ENCODE measurements at places on chromosomes 2 and 18.

GRCh38 chr18:55229682-55230081 lies 270.4 kb upstream of the CCDC68 start:
- no peak for DNase-seq

- DNase-seq, result no peak
Observed at GRCh38 chr2:219907011-219907365, 279.6 kb downstream of the SLC4A3 start.

GRCh38 chr2:47658646-47659320 lies 124.2 kb upstream of the MSH6 start:
- DNase-seq, result no peak

GRCh38 chr2:42708179-42708578 lies 55.8 kb downstream of the OXER1 start:
- no peak for DNase-seq

DNA sequence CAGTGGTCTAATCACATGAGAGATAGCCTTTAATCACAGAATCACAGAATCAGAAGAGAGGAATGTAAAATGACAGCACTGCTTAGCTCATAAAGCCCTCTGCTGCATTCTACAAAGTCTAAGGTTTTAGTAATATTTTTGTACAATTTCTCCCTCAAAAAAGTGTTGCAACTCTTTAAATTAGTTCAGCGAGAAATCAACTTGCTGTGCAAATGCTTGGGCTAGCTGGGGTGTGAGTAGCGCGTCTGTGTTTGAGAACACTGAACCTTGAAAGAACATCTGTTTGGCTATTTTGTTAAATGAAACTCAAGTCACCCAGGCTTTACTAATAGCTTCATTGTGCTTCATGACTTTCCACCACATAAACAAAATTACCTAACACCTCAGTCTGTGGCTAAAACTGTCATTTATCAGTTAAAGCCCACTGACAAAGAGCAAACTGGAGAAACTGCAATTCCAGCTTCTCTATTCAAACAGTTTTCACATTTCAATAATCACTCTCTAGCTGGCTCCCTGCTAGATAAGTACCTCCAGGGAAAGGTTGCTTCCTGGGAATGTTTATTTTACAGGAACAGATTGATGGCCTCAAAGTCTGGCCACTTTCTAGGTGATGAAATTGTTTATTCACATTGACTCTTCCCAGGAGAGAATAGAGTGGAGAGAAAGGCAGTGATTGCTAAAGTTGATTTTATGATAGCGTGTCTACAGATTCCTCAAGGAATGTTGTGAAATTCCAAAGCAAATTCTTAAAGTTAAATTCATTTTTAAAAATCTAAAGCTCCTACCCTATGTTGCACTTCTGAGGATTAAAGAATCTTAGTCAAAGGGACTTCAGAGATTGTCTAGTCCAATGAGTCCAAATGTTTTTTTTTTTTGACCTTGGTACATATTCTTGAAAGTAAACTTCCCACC lies 36.0 kb upstream of the STAT1 start:
- no peak for DNase-seq

DNA sequence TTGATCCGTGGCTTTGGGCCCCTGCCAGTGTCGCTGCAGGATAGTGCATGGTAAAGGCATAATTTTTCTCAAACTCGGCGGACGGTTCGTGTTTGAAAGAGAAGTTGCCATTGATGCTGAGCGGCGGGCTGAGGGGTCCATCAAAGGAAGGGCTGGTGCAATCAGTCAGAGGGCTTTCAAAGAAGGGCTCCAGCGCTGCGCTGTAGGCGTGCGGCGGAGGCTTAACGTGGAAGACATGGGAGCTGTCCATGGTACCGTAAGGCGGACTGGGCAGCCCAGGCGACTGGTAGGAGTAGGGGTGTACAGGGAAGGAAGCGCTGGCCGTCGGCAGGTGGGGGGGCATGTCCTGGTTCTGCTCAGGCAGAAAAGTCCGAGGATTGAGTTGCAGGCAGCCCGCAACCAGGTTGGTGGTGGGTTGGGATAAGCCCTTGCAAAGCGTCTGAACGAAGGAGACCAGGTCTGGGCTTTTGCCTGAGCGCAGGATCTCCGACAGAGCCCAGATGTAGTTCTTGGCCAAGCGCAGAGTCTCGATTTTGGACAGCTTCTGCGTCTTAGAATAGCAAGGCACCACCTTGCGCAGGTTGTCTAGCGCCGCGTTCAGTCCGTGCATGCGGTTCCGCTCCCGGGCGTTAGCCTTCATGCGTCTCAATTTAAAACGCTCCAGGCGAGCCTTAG lies 2.3 kb downstream of the NEUROD1 start:
- DNase-seq, result no peak

DNA sequence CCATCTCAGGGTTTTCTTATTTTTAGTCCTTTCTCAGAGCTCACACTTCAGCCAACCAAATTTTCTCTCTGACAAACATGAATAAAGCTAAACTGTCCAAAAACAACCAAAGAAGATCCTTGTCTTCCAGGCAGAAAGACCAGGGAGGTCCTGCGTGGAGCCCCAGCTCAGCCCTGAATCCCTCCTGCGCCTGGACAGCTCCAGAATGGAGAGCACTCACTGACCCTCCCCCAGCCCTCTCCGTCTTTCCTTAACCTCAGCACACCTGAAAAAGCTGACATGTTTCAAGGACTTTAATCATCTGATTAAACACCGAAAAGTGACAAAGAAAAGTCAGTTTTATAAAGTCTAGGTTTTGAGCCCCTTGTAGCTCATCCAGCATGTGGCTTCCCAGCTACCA lies 22.9 kb upstream of the GNAL start:
- no peak for DNase-seq

- DNase-seq, result no peak
Observed at GRCh38 chr2:625415-626333, 51.5 kb downstream of the TMEM18 start.

DNA sequence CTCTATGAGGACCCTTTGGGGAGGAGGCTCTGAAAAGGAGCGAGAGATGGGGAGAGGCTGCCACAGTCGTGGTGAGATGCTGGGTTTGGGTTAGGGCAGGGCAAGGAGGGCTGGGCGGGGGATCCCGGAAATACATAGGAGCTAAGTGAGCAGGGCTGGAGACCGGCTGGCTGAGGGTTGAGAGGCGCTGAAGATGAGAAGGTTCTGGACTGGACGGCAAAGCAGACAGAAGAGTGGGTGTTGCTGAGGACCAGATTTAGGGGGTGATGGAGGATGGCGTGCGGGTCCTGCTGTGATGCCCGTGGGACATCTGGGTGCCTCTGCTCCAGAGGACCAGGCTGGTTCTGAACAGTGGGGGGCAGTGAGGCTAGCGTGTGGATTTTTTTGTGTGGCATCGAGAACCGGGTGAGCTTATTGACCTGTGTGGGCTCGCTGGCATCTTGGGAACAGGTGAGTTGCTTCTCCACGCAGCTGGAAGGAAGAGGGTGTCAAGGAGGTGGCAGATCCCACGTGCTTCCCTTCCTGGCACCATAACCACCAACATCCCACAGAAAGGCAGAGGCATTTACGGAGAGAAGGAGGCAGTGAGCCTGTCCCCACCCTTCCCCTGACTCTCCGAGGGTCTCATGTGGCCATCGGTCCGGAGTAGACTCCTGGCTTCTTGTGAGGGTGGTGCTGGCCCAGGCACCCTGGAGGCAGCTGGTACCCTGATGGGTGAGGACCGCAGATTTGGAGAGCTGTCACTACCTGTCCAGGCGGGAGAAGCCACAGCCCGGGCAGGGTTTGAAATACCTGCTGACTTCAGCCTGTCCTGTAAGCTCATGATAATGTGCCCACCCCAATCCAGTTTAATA lies 70.3 kb downstream of the ASB1 start:
- no peak for DNase-seq

DNA sequence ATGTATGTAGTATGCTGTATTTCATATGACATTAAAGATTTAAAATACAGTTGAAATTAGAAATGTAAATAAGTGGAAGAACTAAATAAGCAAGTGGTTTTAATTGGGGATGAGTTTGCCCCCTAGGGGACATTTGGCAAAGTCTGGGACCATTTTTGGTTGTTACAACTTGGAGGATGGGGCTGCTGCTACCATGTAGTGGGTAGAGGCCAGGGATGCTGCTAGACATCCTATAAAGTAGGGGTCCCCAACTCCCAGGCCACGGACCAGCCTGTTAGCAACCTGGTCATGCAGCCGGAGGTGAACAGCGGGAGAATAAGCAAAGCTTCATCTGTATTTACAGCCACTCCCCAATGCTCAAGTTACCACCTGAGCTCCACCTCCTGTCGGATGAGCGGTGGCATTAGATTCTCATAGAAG lies 27.9 kb upstream of the ASNSD1 start:
- DNase-seq, result no peak

GRCh38 chr18:24443870-24444269 lies 16.6 kb upstream of the HRH4 start:
- no peak for DNase-seq

DNA sequence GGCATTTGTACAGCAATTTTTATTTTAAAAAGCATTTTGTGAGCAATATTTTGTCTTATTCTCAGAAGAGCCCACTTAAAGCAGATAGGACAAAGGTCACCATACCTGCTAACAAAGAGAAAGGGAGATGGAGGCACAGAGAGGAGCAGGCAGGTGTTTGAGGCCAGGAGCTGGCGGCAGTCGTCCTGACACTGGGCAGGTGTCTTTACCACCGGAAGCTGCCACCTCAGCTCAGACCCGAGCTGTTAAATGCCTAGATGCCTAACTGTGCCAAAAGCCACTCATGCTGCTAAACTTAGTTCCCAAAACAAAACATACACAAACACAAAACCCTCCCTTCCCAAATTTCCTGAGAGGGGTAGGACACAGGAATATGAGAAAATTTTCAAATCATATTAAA lies 120.9 kb downstream of the CNTNAP5 start:
- DNase-seq, result peak; percentile 24

DNA sequence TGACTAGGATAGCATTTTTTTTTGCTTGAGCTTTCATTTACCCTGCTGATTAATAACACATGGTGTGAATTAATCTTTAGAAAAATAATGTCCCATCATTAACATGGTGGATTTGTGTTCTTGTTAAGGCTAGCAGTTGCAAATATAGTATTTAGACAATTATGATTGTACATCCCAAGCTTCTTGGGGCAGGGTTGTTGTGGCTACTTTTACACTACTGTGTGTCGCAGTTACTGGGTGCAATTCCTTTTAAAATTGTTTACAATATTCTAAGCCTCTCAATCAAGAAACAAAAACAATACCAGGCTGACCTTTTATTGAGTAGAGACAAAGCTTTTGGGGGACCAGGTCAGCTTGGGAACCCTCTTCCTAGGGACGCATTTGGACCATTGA lies 2.5 kb downstream of the FMNL2 start:
- no peak for DNase-seq

DNA sequence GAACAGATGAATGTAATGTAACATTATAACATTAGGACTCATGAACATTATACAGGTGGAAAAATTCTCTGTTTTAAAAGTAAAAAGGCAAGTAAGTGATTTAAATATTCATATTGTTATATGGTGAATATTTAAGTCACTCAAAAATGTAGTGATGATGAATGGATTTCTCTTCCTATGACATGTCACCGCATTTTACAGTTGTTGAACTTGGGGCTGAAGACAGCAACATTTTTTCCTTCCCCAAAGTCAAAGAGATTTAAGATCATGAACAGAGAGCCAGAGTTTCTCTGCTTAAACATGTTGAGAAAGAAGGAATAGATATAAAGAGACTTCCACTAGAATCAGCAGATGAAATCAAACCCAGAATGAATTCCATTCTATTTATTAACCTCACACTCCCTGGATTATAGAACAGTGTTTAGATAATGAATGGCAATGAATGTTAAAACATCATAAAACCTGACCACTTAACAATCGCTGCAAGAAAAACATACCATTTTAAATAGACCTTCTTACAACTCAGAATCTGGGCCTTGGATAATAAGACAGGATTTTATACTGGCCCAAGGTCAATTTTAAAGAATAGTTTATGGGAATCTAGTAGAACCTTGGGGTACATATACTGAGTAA lies 163.6 kb upstream of the SIX2 start:
- DNase-seq, result no peak

DNA sequence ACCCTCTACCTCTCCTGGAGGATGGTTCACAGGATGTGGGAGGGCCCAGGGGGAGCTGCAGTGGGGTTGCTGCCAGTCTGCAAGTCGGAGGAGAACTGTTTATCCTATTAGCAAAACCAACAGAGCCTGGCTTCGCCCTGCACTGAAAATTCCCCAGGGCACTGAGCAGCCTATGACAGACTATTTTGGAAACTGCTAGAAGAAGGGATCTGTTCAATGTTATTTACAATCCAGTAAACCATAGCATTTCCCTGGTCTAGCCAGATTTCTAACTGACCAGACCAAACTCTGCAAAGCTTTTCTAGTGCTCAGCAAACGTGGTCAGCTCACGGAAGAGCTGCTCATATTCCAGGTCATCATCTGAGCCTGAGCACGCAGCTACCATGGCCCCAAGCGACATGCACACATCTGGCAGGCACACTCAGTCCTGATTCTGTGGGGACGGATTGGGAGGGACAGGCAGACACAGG lies 64.8 kb upstream of the PID1 start:
- no peak for DNase-seq

DNA sequence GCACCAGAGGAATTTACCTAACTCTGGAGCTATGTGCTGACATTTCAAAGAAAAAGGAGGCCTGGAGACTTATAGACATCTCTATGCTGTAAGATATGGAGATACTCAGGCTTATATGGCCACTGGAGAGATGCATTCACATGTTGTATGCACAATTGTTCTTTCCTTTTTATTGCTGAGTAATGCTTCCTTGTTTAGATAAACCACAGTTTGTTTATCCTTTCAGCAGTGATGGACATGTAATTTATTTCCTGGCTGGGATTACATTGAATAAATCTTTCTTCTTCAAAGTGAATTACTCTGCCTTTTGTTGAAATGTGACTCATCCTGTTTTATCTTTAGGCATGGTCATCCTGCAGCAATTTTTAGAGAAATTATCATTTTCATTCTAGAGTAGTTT lies 716.7 kb upstream of the GCFC2 start:
- no peak for DNase-seq

GRCh38 chr2:138723196-138723987 lies 56.8 kb downstream of the NXPH2 start:
- no peak for DNase-seq

DNA sequence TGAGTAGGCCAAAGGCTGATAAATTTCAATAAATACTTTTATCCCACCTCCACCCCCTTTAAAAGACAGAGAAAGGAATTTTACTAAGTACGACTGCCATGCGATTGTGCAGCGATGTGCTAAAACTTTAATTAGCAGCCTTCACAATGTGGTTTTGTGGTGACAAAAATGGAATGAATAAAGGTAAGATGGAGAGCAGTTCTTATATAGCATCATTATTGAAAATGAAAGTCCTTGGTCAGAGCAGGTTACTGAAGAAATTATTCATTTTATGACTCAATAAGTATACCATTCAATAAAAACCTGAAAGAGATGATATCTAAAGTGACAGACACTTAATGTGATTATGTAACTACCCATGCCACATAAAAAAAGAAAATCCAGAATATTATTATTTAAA lies 33.2 kb upstream of the MTIF2 start:
- no peak for DNase-seq

GRCh38 chr2:57156231-57156924 lies 890.2 kb upstream of the VRK2 start:
- no peak for DNase-seq

GRCh38 chr2:120716641-120717585 lies 18.8 kb upstream of the GLI2 start:
- no peak for DNase-seq
